ENCODE measurements at places on chromosomes 3 and 15. TPM values are rescaled to one million over a fixed set of nuclear protein-coding genes. Genes with fewer than 3 reads are reported as not detected.

Gene GUCA1C
- total RNA-seq: not detected

Gene GRAMD1C
- total RNA-seq: 0.64 TPM

Gene MYEF2
- 21.9 TPM for total RNA-seq

Gene C3orf85
- not detected for total RNA-seq

DNA sequence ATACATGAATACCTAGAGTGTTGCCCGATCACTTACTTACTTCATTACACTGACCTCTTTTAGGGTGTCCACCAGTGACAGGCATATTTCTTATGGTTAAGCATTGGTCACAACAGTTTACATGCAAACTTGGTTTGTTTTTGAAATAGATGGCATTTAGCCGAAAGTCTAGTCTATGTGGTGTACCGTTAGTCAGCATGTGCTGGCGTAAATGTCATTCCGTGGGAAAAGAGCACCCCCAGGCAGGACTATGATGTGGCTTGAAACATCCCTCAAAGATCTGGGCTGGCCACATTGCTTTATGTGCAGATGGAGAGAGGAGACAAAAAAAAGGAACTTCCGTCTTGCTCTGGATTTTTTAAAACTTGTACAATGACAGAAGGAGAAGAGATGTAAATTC, 357.0 kb upstream of the ICE2 start:
- H3K36me3 ChIP-seq: no peaks in the 10 kb centered on the region
- no peak overlapping the region for H3K27ac ChIP-seq
- peaks cover 46% of the 10 kb centered on the region for H3K4me1 ChIP-seq

DNA sequence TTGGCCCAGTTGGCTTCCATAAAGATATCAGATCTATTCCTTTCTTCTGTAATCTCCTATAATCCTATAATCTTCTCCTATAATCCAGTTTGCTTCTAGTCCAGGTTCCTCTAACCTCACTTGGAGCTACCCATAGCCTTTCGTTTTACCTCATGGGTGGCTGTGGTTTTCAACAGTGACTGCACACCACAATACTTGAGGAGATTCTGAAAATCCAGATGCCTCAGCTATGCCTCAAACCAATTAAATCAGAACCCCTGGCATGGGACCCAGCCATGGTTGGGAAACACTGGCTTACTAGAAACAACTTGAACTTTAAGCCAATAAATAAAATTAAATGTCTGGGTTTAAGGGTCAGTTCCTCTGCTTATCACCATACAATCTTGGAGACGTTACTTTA, 86.1 kb upstream of the NTRK3 start:
- H3K4me1 ChIP-seq: no peaks in the 10 kb centered on the region
- DNase-seq: no peak
- no peak overlapping the region for H3K4me3 ChIP-seq
- peaks cover 18% of the 10 kb centered on the region for H3K27me3 ChIP-seq

- no peak overlapping the region for H3K27ac ChIP-seq
- H3K4me1 ChIP-seq: no peaks in the 10 kb centered on the region
- no peaks in the 10 kb centered on the region for H3K27me3 ChIP-seq
Measured at GRCh38 chr3:124221422-124221821, 229.5 kb upstream of the ROPN1 start.

DNA sequence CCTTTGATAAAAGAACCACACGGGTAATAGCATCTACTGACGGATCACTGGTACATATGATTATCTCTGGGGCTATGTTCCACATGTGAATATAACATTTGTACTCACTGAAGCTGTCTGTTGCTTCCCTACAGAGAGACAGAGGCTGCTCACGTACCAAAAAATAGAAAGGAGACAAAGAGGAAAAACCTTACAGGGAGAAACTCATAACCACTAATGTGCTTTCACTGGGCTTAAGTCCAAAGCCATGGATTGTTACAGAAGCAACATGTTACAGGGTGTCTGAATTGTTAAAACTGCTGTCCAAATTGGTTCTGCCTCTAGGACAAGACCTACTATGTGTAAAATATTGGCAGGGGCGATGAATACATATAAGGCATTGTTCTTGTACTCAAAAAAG, 311.9 kb downstream of the FOXP1 start:
- no peak overlapping the region for H3K27ac ChIP-seq
- no peak for DNase-seq
- H3K4me1 ChIP-seq: peaks cover 19% of the 10 kb centered on the region
- peaks cover 4% of the 10 kb centered on the region for H3K36me3 ChIP-seq

GRCh38 chr3:111874177-111874820, 15.2 kb downstream of the PHLDB2 start:
- no peaks in the 10 kb centered on the region for H3K27me3 ChIP-seq
- no peaks in the 10 kb centered on the region for H3K4me1 ChIP-seq
- no peak for DNase-seq
- H3K27ac ChIP-seq: no peak overlapping the region
- H3K36me3 ChIP-seq: peaks cover 4% of the 10 kb centered on the region
- no peak overlapping the region for H3K4me3 ChIP-seq

- no peak overlapping the region for H3K4me3 ChIP-seq
- H3K27ac ChIP-seq: no peak overlapping the region
- no peaks in the 10 kb centered on the region for H3K27me3 ChIP-seq
- no peaks in the 10 kb centered on the region for H3K4me1 ChIP-seq
- DNase-seq: no peak
Measured at GRCh38 chr3:27213450-27213849, 155.7 kb downstream of the NEK10 start.

DNA sequence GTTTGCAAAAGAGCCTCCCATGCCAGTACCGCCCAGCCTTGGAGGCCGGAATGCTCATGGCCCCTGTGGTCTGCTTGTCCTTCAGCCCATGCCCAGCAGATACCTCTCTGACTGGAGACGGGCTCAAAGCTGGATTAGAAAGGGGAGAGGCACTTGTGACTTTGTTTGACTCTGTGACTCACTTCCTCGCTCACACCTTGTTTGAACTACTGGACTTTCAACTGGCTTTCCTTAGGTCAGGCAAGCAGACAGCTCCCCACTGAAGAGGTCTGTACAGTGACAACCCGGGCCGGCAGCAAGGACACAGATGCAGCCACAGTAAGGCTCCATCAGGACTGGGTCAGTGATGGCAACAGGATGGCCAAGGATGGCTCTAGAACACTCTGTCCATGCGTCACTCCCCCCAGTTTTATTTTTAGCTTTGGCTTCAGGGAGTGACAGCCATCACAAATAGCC, 98.6 kb upstream of the ABHD17C start:
- H3K36me3 ChIP-seq: no peaks in the 10 kb centered on the region
- DNase-seq: no peak
- H3K27ac ChIP-seq: no peak overlapping the region
- peaks cover 3% of the 10 kb centered on the region for H3K4me1 ChIP-seq
- peaks cover 11% of the 10 kb centered on the region for H3K27me3 ChIP-seq
- no peak overlapping the region for H3K4me3 ChIP-seq

- H3K27me3 ChIP-seq: peaks cover 9% of the 10 kb centered on the region
- H3K4me3 ChIP-seq: no peak overlapping the region
- no peak overlapping the region for H3K27ac ChIP-seq
- no peaks in the 10 kb centered on the region for H3K36me3 ChIP-seq
- no peaks in the 10 kb centered on the region for H3K4me1 ChIP-seq
Measured at GRCh38 chr3:139032326-139033002, 11.7 kb upstream of the PRR23B start.

- H3K36me3 ChIP-seq: peaks cover 7% of the 10 kb centered on the region
- no peak for DNase-seq
- H3K27me3 ChIP-seq: no peaks in the 10 kb centered on the region
- no peak overlapping the region for H3K27ac ChIP-seq
- H3K4me1 ChIP-seq: peaks cover 71% of the 10 kb centered on the region
Measured at GRCh38 chr3:98568402-98568801, 25.0 kb downstream of the CPOX start.

- no peak overlapping the region for H3K4me3 ChIP-seq
- peaks cover 3% of the 10 kb centered on the region for H3K27me3 ChIP-seq
- peak; percentile 11 for DNase-seq
- H3K36me3 ChIP-seq: no peaks in the 10 kb centered on the region
Measured at GRCh38 chr3:59540696-59541095, 490.9 kb upstream of the CFAP20DC start.

GRCh38 chr3:146130881-146131371, 30.1 kb downstream of the PLOD2 start:
- H3K27me3 ChIP-seq: peaks cover 1% of the 10 kb centered on the region
- H3K27ac ChIP-seq: no peak overlapping the region
- no peak overlapping the region for H3K4me3 ChIP-seq
- H3K4me1 ChIP-seq: no peaks in the 10 kb centered on the region

DNA sequence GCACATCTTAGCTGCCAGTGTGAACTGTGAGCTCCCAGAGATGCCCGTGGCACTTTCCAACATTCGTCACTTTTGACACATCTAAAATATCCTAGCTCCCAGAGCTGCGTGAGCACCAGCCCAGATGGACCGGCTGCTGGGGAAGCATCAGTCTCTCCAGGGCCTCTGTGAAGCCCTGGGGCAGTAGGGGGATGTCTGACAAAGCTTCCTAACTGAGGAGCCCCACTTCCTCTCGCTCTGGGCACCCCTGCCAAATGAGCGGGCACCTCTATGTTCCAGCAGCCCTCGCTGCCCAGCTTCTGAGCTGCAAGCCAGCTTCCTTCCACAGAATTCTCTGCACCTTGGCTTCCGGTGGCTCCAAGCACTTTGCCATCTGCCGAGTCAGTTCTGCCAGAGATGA, 91.1 kb downstream of the LIPC start:
- no peak overlapping the region for H3K27ac ChIP-seq
- no peak for DNase-seq
- H3K27me3 ChIP-seq: no peaks in the 10 kb centered on the region
- no peak overlapping the region for H3K4me3 ChIP-seq
- H3K4me1 ChIP-seq: peaks cover 6% of the 10 kb centered on the region

DNA sequence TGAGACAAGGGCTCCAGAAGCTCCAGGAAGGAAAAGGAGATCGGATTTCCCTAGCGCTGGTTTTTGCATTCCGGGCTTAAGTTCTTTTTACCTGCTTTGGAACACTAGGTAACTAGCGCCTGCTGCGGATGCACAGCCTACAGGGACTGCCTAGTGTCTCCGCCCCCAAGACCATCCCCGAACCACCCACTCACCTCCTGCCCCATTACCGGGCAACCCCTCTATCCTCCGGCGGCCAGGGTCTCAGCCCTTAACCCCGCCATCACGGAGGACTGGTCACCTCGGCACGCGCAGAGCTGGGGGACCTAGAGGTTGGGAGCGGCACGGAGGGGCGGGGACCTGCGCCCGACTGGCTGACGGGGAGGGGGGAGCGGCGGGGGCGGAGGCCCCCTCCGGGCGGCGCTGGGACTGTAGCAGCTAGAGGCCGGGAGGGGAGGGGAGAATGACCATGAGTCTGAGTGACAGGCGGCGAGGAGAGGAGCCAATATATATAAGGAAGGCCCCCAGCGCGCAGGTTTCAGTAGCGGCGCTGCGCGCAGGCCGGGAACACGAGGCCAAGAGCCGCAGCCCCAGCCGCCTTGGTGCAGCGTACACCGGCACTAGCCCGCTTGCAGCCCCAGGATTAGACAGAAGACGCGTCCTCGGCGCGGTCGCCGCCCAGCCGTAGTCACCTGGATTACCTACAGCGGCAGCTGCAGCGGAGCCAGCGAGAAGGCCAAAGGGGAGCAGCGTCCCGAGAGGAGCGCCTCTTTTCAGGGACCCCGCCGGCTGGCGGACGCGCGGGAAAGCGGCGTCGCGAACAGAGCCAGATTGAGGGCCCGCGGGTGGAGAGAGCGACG, at the start of gene DLL4:
TSS of gene DLL4 (plus strand) at position 520 of the 839 bp plus-strand sequence. CDS start 329 bp downstream, outside the sequence.
- DNase-seq: peak; percentile 53
- H3K36me3 ChIP-seq: no peaks in the 10 kb centered on the region
- peaks cover 62% of the 10 kb centered on the region for H3K27me3 ChIP-seq
- no peak within 1 kb of the TSS for H3K27ac ChIP-seq
- peak within 1 kb of the TSS; percentile 51 for H3K4me3 ChIP-seq
